Sigmoid colon (tissue), 7 donors: ENCODE measurements at places on chromosomes 3 and 15. TPM values are rescaled to one million over a fixed set of nuclear protein-coding genes. Genes with fewer than 3 reads are reported as not detected.

DZIP3 gene
- polyA plus RNA-seq: 1.2 TPM

PRR20G gene
- polyA plus RNA-seq: not detected

HCLS1 gene
- polyA plus RNA-seq: 22.2 TPM

TNFSF10 gene
- 37.8 TPM for polyA plus RNA-seq

ACKR4 gene
- polyA plus RNA-seq: 0.60 TPM

SLC2A2 gene
- not detected for polyA plus RNA-seq

TM4SF18 gene
- 0.46 TPM for polyA plus RNA-seq

TMEM207 gene
- polyA plus RNA-seq: not detected

AQR gene
- 9.6 TPM for polyA plus RNA-seq

SPG21 gene
- 63.4 TPM for polyA plus RNA-seq

TMEM45A gene
- 6.3 TPM for polyA plus RNA-seq

DZIP1L gene
- polyA plus RNA-seq: not detected
